ENCODE measurements at places on chromosomes 5 and 9.

DNA sequence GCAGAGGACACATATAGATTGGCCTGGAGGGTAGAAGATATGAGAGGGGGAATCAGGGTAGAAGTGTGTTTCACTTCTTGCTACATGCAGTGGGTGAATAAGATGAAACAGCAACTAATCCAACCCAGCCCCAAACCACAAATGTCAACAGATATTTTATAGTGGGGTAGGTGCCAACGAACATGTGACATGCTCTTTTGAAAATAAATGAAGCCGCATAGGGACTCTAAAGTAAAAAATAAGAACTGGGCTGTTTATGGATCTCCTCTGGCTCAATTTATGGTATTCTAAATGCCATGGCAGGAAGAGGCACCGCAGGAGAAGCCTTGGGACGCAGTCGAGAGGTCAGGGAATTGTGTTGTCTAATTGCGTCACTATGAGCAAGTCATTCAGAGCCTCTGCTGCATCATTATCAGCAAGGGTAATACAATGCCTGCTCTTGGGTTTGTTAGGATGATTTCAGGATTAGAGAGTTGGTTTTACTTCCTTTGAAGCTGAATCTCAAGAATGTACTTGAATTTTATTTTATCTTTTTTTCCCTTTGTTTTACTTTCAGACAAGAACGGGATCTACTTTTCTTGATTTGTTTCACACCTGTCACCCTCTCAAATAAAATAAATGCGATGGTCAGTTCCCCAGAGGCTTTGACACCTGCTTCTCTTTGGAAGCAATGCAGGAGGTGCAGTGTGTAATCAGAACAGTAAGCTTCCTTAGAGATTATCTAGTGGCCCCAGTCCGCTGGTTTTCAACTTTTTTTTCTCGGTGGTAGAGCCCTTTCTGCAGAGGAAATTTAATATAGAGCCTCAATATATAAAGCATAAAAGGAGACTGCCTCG lies 375.6 kb upstream of the CLINT1 start:
- no peak for DNase-seq

- DNase-seq = no peak
Measured at GRCh38 chr5:72519111-72519510, 11.9 kb upstream of the ZNF366 start.

DNA sequence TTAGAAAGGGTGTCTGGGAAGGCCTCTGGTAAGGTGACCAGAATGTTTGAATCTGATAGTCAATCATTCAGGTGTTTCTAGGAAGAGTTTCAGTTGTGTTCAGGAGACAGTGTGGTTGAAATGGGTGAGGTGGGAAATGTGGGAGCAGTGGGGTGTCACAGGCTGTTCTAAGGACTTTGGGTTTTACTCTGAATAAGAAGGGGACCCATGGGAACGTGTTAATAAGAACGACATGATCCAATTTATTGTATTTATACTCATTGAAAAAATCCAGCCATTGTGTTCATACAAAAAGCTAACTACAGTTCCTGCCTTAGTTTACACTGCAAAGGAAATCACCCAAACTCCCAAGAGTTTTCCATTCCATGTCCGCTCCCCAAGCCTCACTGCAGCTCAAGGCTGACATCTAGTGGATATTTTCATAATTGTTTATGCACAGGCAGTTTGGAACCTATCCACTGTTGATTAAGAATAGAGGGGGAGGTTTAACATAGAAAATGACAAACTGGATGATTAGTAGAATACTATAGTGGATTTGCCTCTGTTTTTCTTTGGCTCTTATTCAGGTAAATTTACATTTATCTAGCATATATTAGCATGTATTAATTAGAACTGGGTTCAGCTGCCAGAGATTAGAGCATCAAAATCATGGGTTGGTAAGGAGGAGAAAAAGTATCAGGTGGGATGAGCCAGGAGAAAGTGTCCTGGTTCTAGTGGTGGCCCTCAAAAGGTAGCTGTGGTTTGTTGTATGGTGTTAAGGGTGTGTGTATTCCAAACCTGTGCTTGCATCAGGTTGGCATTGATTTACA lies 17.7 kb downstream of the CAVIN4 start:
- no peak for DNase-seq

DNA sequence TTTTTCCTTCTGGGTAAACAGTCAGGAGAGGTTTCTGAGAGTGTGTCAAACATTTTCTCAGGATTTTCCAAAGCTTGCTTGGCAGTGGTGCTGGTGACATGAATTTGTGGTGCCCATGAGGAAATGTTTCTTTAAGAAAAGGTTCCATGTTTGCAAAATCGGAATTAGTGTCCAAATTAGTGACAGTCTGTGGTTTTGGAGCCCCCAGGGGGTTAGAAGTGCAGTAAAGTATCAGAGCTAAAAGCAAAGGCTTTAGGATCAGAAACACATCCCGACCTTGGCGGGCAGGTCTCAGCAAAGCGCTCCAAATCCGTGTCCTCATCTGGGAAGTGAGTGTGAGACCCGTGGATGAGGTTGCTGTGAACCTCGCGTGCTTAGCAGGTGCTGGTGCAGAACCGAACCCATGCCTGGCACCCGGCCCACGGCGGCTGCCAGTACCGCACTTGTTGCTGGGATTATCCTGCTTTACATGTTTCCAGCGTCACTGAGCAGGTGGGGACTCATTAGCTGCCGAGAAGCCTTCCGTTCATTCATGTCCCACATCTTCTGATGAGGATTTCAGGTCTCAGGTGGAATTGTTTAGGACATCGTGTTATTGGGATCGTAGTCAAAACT lies 70.8 kb upstream of the COL5A1 start:
- DNase-seq = peak; percentile 56

GRCh38 chr5:3599226-3600105 lies 3.8 kb downstream of the IRX1 start:
- DNase-seq = no peak

DNA sequence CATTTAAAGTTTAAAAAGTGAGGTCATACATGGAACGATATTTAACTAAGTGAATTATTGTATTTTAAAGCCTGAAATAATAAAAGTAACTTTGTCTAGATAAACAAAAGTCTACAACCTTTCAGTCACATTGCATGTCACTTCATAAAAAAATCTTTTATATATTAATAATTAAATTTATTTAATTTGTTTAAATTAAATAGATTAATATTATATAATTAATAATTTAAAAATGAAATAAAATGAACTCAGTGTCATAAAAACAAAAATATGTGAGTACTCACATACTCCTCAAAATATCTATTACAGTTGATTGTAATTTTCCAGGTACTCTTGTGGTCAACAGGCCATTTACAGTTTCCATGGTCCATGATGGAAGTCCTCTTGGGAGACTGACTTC lies 11.2 kb downstream of the GABRG2 start:
- no peak for DNase-seq

GRCh38 chr9:130426467-130426773 lies 18.3 kb upstream of the ASS1 start:
- DNase-seq = no peak

- DNase-seq = no peak
Measured at GRCh38 chr9:114248299-114248707, 74.6 kb upstream of the ORM1 start.

GRCh38 chr9:88258601-88259000 lies 120.3 kb upstream of the SPATA31C2 start:
- DNase-seq = peak; percentile 64

DNA sequence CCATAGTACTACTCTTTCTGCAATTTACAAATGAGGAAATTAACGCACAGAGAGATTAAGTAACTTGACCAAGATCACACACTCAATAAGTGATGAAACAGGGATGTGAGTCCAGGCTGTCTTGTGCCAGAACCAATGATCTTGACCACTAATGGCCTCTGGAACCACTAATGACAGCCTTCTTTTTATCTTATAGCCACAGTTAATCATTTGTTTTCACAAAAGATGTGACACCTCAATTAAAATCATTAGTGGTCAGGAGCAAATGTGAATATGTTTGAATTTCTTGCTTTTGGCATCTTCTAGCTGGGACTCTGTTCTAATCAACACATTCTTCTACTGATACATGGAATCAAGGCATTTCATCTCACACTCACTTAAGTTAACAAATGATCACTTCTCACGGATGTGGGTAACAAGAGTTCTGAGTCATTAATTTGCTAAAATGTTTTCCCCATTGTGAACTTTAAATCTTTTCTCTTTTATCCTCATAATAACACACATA lies 102.7 kb upstream of the CD180 start:
- no peak for DNase-seq

GRCh38 chr9:4986296-4986695 lies 1.2 kb downstream of the JAK2 start:
- DNase-seq = no peak

DNA sequence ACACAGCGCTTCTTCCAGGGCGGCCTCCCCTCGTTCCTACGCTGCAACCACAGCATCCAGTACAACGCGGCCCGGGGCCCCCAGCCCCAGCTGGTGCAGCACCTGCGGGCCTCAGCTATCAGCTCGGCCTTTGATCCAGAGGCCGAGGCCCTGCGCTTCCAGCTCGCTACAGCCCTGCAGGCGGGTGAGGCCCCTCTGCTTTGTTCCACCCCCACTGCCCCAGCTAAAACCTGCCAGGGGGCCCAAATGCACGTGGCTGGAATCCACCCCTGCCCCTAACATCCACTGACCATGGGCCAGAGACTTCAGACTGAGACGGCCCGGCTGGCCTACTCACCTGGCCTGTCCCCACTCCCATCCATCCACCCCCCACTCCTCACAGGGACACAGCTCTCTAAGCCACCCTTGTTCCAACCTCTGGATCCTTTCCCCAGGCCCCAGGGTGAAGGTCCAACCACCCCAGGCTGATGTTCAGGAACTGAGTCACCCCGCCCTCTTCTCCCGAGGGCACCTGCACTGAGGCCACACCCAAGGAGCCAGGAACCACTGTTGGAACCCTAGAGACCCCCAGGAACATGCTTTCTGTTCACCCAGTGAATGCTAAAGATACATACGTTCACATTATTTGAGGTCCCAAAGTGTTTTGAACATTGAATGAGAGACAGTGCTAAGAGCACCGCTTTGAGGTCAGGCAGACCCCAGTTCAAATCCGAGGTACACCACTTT lies 18.9 kb upstream of the ASS1 start:
- peak; percentile 47 for DNase-seq

- DNase-seq = no peak
Measured at GRCh38 chr5:59169081-59169767, 586.3 kb downstream of the RAB3C start.

- no peak for DNase-seq
Measured at GRCh38 chr5:84518370-84518769, 133.7 kb upstream of the EDIL3 start.

DNA sequence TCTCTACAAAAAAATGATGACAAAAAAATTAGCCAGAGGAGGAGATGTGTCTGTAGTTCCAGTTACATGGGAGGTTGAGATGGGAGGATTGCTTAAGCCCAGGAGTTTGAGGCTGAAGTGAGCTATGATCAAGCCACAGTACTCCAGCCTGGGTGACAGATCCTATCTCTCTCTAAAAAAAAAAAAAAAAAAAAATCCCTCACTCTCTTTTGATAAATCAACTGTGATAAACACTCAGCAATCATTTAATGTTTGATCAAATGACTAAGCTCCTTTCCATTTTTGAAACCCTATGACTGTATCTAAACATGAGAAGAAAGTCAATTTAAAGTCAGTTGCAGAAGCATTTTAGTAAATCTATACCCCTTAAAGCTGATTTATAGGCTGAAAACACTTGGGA lies 112.1 kb upstream of the IL6ST start:
- DNase-seq = no peak

DNA sequence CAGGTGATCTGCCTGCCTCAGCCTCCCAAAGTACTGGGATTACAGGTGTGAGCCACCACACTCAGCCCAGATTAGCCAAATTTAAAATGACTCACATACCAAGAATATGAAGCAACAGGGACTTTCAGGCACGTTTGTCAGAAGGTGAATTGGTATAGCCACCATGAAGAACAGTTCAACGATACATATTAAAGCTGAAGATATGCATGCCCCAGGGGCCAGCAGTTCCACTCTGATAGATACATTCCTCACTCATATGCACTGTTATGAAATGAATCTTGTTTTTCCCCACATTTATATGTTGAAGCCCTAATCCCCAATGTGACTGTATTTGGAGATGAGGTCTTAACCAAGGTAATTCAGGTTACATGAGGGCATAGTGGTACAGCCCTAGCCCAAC lies 22.5 kb downstream of the SLC35D2 start:
- no peak for DNase-seq

DNA sequence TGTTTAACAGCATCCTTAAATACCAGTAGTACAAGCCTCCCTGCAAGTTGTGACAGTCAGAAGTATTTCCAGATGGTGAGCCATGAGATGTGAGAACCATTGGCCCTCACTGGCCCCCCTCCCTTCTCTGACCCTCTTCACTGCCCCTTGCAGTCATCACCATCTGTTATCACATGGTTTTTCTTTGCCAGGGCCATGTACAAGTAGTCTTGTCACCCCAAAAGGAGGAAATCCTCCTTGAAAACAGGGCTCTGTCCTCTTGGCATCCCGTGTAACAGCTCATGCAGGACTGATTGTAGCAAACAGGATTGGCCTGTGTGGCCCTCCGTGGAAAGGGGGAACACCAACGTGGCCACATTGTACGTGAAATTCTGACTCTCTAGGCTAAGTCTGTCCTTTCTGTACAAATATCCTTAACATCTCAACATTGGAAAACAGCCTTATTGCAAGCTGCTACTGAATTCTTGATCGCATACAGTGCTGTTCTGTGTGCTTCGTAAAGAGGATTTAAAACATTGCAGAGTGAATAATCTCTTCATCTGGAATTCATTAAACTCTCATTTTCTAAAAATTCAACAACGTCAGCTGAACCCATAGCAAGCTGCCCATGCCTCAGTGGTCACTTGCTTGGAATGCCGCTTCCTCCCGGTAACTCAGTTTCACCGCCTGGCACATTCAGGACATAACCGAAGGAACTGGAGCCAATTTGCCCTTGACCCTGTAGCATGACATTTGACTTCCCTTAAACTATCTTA lies 171.7 kb downstream of the ATPSCKMT start:
- no peak for DNase-seq

DNA sequence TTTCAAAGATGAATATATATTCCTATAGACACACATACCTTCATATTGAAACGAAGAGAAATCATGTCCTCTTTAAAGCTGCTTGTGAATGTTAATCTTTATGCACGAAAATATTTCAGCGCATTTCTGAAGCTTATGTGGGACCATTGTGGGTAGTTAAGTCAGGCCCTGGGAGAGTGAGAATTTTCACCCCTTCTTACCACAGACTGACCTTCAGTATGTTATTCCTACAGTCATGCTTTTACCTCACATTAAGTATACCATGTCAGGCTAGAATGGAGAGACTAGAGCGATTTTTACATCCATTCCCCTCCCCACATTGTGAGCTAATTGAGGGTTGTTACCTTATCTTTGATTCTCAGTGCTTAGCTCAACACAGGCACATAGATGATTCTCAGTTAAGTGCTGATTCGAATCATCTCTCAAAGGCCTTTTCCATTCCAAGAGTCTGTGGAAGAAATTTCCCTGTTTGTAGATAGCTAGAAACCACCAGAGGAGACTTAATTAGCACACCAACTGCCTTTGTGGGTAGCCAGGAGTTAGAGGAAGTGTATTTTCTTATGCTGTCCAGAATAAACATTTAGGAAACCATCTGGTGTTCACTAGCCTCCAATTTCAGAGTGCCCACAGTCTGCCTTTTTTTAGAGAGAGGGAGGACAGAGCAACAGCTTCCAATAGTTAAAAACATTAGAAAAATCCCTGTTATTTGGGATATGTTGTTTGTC lies 110.5 kb downstream of the MEGF10 start:
- no peak for DNase-seq

All from sciatic nerve (tissue), 2 donors.